ENCODE measurements at places on chromosomes 6 and 20.

DNA sequence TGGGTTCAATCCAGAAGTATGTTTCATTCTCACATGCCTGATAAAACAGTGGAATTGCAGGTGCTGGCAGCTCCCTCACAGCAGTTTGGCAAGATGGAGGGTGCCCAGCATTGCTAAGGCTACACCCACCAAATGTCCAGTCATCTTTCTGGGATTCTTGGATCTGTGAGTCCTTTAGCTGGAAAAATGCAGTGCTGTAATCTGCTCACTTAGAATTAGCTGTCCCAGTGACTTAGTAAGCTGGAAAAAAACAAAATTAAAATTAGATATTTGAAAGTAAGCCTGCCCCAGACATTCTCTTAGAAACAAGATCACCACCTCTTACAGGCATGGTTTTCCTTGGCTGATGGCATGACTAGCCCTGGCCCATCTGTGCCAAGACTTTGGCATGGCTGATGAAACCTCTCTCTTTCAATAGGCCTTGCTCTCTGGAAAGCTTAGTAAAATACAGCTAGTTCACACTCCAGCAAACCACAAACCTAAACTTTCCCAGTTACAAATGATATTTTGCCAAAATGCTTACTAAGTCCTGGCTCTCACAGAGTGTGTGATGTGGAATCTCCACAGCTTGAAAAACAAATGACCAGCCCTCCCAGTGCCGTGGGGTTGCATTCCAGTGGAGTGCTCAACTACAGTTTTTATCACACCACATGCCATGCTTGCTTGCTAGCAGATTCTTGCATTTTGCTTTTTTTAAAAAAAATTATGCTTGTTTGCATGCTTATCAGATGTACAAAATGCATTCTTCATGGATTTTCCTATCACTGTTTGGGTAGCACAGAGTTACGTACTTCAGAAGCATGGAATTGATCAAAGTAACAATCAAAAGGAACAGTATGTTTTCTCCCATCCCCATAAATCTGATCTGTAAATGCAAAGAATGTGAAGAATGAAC, 261.5 kb downstream of the EYA4 start:
- no peak for DNase-seq

GRCh38 chr20:1924910-1925861, 30.0 kb downstream of the SIRPA start:
- DNase-seq = no peak

- no peak for DNase-seq
These were observed 6.6 kb downstream of the UFL1 start for GRCh38 chr6:96528193-96528592.

DNA sequence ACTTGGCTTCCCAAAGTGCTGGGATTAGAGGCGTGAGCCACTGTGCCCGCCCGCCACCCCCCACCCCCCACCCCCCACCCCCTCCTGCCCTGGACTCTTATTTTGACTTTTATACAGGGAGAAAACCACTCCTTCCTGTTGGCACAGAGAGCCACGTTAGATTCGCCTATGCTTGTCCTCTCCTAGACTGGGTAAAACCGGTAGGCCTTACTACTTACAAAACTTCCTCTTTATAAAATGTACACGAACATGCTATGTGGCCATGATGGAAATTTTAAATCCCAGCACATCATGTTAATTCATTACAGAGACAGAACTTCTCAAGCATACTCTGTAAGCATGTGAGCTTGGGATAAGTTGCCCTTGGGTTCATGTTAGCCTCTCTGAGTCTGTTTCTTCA, 124.2 kb downstream of the SLC24A3 start:
- DNase-seq = no peak

- DNase-seq = no peak
These were observed 30.4 kb downstream of the KCNQ2 start for GRCh38 chr20:63442100-63442493.

DNA sequence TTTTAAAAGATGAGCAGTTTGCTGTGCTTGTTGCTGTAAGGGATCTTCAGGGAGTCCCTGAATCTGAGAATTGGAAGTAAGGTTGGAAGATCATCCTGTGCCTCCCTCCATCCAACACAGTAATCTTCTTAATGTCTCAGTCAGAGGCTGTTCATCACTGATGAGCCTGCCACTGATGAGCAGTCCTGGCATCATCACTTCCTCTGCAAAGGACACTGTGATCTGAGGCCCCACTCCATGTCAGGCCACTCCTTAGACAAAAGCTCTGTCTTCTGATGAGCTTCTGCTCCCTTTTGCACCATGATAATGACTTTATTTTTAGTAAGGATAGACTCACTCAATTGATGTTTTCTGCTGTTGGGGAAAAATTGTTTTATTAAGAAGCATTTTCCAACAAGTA, 121.0 kb downstream of the UST start:
- no peak for DNase-seq

DNA sequence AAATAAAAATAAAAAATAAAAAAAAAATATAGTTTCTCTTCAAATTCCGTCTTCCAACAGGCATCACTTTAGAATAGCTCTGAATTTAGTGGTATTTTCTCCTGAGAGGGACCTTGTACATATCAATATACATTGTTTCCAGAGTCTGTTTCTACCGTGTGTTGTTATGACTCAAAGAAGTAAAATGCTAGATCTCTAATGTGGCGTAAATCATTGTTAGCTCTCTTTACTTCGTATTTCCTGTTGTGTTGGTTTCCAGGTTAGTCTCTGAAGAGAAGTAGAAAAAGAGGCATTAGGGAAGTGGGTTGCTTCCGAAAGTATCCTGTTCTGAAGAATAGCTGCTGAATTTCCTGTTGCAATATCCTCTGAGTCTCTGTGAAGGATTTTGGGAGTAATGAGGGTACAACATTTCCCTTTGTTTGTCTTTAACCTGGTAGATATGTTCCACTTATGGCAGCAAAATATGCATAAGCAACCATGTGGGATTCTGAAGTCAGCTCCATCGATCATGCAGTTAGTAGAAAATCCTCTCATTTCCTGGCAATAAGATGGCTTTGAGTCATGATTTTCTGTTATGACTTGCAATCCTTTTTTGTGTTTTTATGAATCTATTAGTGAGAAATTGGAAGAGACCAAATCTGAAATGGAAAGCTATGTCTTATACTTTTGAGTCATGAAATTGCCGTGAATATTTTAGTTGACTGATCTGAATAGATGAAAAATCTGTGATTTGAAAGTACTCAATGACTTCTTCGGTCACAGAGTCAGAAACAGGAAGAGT, 42.0 kb upstream of the MCHR2 start:
- no peak for DNase-seq

DNA sequence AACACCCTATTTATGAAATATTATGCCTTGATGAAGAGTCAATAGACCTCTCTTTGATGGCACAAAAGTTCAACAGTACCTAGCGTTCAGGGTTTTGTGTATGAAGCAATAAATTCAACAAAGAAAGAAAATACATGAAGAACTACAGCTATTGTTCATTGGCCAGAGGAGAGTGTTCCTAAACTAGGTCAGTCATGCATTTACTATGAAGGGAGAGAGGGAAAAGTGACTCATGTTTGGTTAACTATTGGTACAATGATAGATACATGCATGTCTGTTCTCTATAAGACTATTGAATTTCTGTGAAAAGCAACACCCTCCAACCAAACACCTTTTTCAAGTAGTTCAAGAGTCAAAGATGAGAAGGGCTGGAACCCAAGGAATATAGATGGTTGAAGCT, 50.7 kb downstream of the CLIC5 start:
- DNase-seq = no peak

DNA sequence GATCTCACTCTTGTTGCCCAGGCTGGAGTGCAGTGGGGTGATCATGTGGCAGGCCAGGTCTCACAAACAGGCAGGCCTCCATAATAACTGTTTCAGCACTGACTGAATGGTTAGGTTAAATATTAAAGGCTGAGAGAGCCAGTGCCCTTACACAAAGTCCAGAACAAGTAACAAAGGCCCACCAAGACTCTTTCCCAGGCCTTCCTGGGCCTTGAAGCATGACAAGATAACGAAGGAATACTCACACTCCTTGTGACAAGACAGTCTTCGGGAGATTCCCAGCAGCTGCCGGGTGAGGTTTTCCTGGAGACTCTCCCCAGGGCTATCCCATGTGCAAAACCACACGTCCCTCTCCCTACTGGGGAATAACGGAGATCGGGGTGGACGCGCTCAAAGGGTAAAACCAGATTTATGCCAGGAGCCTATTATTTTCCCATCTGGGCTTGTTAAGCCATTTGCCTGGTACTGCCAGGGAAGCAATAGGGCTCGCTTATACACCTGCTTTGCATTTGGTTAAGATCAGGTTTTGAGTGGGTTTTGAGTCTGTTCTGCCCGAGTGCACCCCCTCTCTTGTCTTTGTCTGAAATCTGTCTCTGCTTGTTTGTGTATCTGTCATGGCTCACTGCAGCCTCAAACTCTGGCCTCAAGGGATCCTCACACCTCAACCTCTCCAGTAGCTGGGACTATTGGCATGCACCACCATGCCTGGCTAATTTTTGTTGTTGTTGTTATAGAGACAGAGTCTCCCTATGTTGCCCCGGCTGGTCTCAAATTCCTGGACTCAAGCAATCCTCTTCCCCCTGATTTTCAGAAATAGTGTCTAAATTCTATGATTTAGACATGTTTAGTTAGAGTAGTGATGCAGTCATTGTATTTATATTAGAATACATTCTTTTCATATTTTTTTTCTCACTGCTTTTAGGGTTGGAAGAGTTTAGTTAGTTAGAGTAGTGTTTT, 1.4 kb upstream of the ENPP3 start:
- DNase-seq = no peak

DNA sequence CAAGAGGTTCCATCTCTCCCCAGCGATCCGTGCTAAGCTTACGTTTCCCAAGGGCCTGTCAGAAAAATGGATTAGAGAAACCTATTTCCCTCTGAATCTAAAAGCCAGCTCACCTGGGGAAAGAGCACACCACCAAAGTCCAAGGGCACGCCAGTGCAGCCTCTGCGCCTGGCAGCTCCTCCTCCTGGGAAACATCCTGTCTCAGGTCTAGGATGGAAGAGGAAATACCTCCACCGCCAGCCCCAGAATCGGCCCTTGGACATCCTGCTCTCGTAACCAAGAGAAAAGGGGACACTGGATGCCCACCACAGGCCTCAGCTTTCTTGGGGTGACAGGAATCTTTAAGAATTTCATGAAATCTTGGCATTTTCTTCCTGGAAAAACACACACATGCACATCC, 18.7 kb downstream of the RAMACL start:
- DNase-seq = no peak

DNA sequence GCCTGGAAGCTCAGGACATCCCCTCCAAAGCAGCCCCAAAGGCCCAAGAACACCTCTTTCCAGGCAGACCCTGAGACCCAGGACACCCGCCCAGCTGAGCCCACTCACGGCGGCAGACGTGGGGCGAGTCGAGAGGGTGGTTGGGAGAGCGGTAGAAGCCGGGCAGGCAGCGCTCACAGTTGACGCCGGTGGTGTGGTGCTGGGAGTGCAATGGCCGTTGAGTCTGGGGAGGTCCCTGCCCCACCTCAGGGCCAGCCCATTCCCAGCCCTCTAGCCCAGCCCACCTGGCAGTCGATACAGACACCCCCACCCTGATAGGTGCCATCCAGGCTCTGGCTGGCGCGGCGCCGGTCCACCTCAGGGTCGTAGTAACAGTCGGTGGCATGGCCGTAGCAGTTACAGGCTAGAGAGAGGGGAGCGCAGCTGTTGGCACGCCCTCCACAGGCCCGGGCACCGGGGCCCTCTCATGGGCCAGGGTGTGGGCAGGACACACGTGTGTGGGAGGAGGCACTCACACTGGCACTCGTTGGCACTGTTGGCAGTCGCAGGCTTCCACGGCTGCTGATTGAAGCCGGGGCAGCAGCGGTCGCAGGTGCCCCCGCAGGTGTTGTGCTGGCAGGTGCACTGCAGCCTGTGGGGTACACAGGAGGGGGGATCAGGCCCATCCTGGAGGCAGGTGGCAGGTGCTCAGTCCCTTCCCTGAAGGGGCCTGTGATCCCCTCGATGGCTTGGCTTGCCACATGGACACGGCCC, 20.5 kb downstream of the LAMA5 start:
- no peak for DNase-seq

GRCh38 chr6:136236466-136237293, 13.4 kb downstream of the MTFR2 start:
- DNase-seq = peak; percentile 26

DNA sequence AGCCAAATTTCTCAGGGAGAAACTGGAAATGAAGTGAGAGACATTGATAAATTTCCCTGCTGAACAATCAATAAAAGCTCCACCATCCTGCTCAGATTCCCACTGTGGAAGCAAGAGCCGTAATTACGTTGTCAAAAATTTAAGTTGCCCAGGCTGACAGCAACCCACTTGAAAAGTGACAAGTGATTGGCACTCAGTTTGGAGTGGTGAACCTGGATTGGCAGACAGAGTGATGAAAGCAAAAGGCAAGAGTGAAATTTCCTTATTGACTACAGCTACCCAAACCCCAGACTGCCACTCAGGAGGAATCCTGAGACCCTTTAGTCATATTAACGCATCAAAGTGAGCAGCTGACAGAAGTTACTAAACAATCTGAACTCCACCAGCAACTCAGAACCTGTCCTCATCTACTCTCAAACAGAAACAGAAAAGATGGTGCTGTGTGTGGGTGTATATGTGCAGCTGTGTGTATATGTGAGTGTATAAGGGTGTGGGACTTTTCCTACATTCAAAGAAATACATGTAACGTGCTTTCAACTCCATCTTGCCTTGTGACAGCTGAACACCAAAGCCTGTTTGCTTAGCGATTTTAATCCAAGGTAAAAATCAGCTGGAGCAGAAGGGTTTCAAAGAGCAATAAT, 157.4 kb downstream of the PKHD1 start:
- no peak for DNase-seq

- no peak for DNase-seq
These were observed 850.5 kb upstream of the MAP3K7 start for GRCh38 chr6:91437315-91437729.

- no peak for DNase-seq
These were observed 33.0 kb downstream of the SPATA2 start for GRCh38 chr20:49882171-49882970.

DNA sequence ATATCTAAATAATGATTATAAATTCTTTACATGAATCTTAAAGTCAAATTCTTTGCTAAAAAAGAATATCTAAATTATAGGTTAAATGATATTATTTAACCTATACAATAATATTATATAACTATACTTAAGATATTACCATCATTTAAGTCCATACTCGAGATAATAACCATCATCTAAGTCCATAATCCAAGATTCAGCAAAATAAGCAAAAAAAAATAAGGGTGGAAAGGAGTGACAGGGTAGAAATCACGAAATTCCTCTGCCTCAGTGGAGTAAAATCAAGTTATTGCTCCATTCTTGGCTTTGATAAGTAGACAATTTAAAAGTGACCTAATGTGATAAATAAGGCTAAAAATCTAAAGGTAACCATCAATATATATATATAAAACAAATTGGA, 9.7 kb downstream of the IL17A start:
- no peak for DNase-seq

- no peak for DNase-seq
These were observed 7.2 kb downstream of the PRDM13 start for GRCh38 chr6:99613705-99614429.

All from hematopoietic multipotent progenitor cell treated with erythropoietin and hydrocortisone succinate and interleukin-3 and kit ligand, for 17 days (in vitro differentiated cells).